ENCODE measurements at places on chromosomes 3 and 15.
A peak's percentile ranks its signal among the peaks of the same experiment; 100 is the strongest.

- no peak for DNase-seq
Observed at GRCh38 chr3:139357899-139358298, 14.1 kb downstream of the MRPS22 start.

- no peak for DNase-seq
Observed at GRCh38 chr3:106263546-106263945, 394.7 kb upstream of the CBLB start.

DNA sequence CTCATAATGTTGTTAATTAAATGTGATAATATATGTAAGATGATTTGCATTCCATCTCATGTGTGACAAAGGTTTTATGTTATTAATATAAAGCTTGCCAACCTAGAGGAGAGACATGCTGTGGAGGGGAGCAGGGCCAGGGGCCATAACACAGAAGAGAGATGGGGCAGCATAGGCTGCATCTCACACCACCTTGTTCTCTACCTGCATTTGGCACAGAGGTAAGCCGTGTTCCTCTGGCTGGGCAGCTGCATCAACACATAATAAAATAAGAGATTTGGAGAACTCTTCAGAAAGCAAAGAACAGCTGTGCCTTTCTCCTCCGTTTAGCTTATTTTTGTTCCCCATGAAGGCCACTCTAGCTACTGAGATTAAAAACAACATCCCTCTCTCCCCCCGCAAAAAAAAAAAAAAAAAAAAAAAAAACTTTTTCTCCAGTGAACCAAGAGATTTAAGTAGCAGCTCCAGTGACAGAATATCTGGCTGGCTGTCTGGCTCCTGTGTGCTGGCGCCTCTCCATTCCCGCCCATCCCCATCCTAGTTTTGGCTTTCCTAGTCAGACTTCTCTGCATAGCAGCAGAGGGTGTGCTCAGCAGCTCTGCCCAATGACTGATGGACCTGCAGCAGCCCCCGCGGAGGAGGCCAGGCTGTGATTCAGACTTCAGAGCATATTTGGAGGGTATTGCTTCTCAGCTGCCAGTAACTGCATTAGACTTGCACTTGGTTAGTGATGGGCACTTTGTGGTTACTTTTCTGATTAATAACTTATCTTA is 52.2 kb upstream of the STXBP5L start:
- peak; percentile 1 for DNase-seq

DNA sequence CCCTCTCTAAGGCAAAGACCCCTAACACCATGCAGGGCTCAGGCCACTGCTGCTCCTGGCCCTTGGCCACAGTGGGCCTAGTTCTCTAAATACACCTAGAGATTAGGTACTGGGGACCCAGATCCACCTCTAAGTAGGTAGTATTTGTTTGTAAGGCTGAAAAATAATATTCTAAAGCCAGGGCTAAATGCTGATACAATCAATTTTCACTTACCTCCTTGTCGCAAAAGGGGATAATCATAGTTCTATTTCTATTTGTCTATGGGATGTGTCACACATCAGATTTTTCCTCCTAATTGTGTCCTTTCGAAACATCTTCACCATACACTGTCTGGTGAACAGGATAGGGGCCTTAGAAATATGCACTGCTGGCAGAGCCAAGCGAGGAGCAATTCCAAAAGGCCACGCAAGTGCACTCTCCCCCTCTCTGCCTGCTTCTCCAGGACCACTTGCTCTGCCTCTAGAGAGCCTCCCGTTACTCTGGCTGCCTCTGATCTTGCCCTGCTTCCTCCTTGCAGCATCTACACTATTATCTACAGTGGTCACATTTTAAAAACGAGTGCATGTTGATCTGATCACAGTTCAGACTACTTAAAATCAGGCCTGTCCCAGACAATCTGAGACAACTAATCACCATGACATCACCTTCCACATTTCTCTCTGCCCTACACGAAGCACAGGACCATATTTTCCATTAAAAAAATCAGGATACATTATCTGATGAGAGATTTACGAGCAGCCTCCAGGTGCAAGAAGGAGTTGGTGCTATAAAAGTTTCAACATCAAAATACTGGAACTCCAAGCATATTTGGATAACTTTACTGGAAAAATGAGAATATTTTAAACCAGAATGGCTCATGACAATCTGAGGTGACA is 115.4 kb downstream of the MYLK start:
- no peak for DNase-seq

- no peak for DNase-seq
Observed at GRCh38 chr3:11239796-11240195, 32.4 kb upstream of the ATG7 start.

DNA sequence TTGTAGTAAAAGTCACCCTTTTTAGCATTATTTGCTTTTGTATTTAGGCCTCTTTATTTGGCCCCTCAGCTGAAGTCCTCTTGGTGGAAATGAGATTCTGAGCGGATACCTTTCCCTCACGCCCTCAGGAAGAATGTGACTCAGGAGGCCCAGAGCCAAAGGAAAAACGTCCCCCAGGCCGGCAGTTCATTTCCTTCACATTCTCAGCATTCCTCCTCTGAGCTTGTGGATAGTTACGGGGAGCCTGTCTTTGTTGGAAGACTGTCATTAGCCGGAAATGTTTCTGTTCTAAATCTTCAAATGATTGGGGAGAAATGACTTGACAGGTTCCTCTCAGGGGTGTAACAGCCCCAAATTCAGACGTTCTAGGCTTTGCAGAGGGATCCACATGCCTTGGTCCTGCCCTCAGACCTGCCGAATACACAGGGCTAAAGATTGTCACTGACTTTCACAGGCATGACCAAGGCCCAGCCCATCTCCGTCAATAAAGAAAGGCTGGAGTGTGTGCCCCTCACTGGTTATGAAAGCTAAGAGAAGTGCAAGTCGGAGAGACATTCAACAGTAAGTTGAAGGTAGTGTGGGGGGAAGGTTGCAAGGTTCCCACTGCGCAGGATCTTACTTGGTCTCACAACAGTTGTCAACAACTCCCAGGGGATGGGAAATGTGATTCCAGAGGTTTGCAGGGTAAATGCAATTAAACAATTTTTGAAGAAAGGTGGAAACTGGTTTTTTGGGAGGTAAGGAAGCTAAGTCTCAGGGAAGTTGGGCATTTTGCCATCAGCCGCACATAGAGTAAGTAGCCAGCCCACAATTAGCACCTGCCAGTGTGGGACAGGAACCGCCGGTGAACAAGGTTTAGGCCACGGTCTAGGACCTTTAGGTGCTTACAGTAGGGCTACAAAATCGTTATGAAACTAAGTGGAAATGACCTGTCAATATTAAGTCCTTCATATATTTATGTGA is 39.7 kb upstream of the MYZAP start:
- DNase-seq: peak; percentile 67

- no peak for DNase-seq
Observed at GRCh38 chr15:72845981-72846383, 62.4 kb upstream of the ADPGK start.

GRCh38 chr15:84911879-84912660 is 27.6 kb downstream of the SLC28A1 start:
- peak; percentile 100 for DNase-seq

Data from lung microvascular endothelial cell (primary cell).